ENCODE measurements at places on chromosomes 6 and 20.

- DNase-seq, result no peak
These were observed 79.1 kb upstream of the SLC22A23 start for GRCh38 chr6:3535776-3536435.

- DNase-seq, result no peak
These were observed 22.6 kb upstream of the HLA-DQB2 start for GRCh38 chr6:32785781-32786533.

GRCh38 chr20:59242714-59243626 lies 57.4 kb upstream of the EDN3 start:
- no peak for DNase-seq

DNA sequence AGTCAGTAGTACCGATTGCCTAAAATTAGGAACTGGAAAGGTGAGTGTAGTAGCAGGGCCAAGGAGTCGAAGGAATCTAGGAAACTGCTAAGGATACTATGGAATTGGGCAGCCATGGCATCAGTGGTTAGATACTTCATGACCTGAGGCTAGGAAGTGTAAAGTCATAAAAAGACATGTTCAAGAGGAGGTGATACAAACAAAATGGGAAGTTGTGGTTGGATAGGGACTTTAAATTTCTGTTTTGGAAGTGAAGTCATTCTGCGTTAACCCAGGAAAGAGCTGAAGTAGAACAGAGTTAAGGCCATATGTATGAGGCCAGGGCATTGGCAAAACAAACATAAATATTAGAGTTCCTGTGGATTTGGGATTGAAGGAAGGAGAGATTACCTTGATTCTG lies 88.6 kb upstream of the TMEM181 start:
- no peak for DNase-seq

GRCh38 chr6:137827977-137828810 lies 38.9 kb upstream of the TNFAIP3 start:
- DNase-seq, result no peak

DNA sequence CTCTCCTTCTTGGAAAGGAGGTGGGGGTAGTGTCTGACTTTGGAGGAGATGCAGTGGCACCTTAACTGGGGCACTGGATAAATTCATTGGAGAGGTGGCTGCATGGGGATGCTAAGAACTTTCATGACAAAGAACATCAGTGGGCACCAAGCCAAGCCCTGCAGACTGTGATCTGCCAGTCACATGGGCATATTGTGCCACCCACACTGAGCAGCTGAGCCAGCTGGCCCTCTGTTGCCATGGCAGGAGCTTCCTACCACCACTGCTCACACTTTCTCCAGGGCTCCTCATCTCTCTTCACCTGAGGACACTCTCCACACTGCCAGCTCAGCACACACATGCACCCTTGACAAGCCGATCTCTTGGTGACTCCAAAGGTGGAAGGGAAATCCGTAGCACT lies 715.6 kb downstream of the QKI start:
- DNase-seq, result no peak

GRCh38 chr6:100574836-100575235 lies 110.1 kb upstream of the SIM1 start:
- DNase-seq, result no peak

- no peak for DNase-seq
These were observed 254.4 kb downstream of the RIMS1 start for GRCh38 chr6:72140795-72141194.

- no peak for DNase-seq
These were observed 104.0 kb downstream of the EDN1 start for GRCh38 chr6:12394170-12394569.

DNA sequence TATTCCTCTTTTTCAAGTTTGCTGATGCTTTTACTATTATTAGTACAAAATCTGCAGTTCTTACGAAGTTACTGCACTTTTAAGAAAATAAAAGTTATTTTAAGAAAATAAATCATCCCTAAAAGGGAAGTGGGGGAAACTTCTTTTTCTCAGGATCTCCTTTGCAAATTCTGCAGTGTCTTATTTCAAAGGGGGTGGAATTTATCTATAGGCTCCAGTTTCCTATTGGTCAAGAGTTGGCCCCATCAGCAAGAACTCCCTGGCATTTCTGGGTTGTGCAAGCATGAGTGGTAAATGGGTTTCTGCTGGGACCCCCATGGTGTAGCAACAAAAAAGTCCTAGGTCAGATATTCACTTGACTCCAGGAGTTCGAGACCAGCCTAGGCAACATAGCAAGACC lies 136.3 kb upstream of the PRDM1 start:
- no peak for DNase-seq

DNA sequence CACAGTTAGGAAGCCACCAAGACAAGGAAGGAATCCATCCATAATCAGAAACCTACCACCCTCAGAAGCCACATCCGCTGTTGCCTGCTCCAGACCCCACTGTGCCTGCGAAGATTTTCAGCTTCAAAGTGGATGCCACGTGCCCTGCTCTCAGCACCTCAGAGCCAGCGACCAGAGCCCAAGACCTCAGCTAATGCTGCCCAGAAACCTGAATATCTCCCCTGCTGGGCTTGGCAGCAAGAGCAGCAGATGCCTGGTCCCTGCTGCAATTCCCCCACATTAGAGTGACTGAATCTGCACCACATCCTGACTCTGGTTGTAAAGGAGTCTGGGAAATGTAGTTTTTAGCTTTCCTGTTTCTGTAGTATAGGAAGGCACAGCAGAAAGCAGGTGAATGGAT lies 10.7 kb upstream of the ULBP3 start:
- no peak for DNase-seq

DNA sequence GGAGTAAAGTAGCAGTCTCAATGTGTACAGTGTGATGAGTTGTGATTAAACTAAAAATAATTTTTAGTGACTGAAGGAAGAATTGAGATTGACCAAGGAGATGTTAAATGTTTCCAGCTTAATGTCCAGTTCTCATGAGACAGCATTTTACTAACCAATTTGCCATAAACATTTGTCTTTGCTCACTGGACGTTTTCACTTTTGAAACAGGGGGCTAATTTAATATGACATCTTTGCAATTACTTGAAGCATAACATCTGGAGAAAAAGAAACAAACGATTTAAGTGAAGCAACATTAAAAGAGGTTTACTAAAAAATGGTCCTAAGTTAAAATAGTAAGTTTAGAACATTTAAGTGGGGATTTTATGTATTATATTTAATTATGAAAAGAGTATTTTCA lies 443.8 kb downstream of the BCKDHB start:
- DNase-seq, result no peak

DNA sequence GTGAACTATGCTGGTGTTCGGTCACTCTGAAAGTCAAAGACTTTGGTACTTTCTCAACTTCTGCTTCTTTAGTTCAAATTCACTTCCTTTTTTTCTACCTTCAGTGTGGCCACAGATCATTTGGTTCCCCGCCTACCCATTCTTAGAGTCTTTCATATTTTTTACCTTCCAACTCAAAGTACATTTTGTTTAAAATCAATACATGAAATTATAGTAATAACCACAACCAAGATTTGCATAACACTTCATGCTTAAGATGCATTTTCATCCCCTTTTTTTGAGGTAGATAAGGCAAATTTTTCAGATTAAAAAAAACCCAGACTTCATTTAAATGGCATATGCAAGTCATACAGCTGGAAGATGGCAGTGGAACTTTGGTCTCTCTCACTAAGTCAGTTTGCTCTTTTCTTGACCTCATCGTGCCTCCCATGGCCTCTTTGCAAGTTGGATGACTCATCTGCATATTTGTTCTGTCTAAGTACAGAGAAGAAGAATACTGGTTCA lies 11.9 kb upstream of the CNR1 start:
- no peak for DNase-seq

- no peak for DNase-seq
These were observed 49.5 kb downstream of the SMAP1 start for GRCh38 chr6:70717038-70717801.

DNA sequence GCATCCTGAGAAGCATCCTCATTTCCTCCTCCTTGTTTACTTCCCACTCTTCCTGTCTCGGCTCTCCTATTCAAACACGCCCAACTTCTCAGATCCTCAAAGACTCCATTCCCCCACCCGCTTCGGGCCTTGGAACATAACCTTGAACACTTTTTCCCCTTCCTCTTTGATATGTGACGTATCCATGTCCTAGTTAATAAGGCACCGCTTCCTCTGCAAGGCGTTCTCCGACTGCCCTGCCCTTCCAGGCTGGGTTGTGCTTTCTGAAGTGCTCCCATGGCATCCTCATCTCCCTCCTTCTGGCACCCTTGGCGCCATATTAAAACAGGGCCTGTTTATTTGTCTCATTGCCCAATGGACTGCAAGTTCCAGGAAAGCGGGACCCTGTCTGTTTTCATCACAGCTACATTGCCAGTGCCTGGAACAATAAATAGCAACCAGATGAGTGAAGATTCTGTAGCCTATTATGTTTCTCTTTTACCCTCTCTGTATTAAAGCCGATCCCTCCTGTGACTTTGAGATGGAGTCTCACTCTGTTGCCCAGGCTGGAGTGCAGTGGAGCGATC lies 115.3 kb upstream of the TRAF3IP2 start:
- DNase-seq, result no peak

- DNase-seq, result no peak
These were observed 38.8 kb downstream of the C6orf52 start for GRCh38 chr6:10655508-10656055.

DNA sequence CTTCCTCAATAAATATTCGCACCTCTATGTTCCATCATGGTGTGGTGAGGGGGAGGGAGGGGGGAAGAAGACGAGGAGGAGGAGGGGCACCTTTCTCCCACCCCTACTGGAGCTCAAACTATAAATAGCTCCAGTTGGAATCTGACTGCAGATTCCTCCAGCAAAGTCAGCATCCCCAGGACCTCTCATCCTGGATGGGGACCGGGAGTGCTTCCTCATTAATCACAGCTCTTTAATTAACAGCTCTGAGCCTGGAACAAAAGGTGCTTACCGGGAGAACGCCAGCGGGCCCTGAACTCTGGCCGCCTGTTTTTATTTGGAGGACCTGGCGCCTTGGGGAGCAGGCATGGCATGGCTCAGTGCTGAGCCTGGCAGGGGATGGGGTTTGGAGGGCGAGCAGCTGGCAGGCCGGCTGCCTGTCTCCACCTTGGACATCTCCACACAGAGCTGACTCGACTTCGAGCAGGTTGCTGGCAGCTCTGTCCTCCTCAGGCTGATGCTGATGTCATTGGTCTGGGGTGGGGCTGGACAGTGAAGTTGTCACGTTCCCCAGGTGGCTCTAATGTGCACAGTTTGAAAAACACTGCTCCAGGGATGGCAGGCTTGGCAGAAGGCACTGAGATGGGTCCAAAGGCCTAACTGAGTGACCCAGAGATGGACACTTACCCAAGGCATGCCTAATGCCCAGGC lies 180.4 kb downstream of the DHX35 start:
- DNase-seq, result no peak

GRCh38 chr6:90429713-90430112 lies 133.1 kb upstream of the BACH2 start:
- no peak for DNase-seq

DNA sequence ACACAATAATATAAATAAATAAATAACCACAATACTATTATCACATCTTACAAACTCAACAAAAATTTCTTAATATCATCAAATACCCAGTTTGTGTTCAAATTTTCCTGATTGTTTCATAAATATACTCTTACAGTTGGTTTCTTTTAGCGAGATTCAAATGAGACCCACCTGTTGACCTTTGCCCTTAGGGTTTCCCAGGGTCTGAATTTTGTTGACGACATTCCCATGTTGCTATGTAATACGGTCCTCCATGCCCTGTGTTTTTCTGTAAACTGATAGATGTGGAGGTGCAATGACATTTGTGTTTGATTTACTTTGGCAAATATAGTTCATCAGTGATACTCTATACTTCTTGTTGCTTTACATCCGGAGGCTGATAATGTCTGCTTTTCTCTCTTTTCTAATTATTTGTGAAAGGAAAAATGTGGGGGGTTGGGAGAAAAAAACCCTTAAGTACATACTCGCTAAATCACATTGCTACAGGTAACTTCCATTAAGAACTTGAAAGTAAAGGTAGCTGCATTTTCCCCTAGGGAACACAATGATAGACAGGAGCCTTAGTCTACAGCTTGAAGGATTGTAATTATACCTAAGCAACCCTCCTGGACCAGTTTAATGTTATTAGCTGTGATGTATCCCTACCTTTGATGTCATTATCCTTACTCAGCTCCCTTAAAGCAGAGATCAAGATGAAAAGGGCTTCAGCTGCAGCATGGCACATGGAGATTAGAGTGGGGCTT lies 6.6 kb downstream of the MOG start:
- DNase-seq, result no peak

GRCh38 chr6:15535495-15536197 lies 127.2 kb downstream of the DTNBP1 start:
- no peak for DNase-seq

- DNase-seq, result no peak
These were observed 76.2 kb upstream of the FRMD1 start for GRCh38 chr6:168155193-168155592.

DNA sequence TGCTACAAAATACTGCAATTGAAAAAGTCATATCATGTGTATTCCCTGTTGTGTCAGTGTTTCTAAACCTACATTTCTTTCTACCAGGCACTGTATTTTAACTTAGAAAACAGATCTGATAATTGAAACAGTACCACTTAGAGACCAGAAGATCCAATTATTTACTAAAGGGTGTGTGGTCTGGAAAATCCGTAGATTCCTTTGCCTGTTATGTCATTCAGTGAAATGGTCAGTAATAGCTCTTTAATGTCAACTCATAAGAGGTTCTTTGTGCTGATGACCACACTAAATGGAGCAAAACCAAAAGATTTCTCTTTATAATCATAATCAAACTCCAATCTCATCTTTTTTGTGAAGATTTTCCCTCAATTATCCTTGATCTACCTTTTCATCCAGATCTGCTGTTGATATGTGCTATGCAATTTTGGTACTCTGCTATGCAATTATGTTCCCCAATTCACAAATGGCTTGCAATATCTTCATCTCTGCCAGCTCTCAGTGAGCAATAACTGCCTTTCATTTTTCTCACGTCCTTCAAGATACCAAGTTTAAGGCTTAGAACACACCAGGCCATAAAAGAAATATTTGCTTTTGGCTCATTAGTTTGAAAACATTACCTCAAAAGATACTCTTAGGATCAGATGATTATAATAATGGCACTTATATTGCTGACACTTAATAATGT lies 165.5 kb downstream of the MOXD1 start:
- no peak for DNase-seq

DNA sequence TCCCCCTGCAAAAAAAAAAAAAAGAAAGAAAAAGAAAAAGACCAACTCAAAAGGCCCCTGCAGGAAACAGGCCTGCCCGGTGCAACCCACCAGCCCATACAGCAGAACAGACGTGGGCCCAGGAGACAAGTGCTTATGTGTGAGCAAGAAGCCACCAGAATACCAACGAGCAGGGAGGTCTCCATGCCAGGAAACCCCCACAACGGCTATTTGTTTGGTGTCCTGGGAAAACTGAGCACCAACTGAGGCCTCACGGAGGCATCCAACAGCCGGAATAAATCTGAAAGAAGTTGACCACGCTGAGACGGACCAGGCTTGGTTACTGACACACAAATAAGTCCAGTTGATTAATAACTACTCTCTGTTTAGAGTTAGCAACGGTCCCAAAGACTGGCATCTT lies 29.7 kb downstream of the PTPRT start:
- DNase-seq, result no peak

All from activated CD4-positive, alpha-beta T cell treated with anti-CD3 and anti-CD28 coated beads for 1 hour (primary cell).